ENCODE measurements at places on chromosomes 7 and 10.

DNA sequence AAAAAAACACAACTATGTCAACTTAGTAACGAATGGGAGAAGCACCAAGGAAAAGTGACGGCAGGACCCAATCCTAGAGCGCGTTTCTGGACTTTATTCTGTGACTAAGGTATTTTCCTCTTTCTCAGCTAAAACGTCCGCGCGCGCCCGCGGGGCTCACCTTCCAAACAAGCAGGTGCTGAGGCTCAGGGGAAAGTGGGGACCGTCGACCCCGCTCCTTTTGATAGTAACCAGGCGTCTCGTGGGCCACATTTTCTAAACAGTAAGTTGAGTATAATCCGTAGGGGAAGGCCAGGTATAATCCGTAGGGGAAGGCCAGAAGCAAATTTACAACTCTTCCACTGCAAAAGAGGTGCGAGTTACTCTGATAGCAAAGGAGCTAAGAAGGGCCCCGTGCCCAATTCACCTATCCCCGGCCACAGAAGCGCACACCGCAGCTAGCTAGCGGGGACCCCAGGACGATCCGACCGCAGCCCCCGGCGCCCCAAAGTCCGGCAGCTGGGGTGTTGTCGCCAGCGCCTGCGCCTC lies 743 bp downstream of the MKI67 start:
- no peak for DNase-seq

DNA sequence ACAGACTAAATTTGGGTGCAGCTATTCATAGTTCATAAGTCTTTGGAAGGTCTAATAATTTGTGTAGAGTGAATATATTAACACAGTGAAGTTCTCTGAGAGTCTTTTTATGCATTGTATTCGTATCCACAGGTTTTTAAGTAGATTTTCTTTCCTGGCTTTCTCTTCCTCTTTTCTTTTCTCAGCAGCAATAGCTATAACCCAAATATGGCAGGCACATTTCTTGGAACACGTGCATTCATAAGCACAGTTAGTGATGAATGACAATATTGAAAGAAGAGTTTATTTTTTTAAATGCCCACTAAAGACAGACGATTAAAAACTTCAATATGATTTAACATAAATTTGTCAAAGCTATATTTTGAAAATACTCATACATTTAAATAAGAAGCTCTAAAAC lies 220.5 kb upstream of the MBL2 start:
- DNase-seq, result no peak

DNA sequence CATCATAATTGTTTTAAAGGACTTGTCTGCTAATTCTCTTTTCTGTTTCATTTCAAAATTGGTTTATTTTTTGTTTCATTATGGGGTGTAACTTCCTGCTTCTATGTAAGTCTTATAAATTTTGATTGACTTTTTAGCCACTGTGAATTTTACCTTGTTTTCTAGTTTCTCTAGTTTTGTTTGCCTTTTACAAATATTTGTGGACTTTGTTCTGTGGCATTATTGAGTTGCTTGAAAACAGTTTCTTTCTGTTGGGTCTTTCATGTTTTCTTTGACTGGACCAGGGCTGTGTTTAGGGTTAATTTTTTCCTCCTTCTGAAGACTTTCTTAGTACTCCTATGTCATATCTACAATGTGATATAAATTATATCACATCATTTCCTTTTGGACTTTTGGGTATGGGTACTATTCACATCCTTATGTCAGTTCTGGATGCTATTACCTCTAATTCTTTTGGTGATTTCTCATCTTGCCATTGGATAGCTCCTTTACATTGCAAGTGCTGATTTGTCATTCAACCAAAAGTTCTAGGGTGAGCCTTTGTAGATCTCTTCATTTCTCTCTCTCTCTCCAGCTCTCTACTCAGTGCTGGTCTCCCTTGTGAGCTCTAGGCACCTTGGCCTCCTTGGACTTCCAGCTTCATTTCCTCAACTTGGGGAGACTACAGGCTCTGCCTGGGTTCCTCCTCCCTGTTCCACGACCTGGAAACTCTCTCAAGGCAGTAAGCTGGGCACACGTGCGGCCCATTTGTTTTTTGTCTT lies 36.9 kb downstream of the MLLT10 start:
- no peak for DNase-seq

DNA sequence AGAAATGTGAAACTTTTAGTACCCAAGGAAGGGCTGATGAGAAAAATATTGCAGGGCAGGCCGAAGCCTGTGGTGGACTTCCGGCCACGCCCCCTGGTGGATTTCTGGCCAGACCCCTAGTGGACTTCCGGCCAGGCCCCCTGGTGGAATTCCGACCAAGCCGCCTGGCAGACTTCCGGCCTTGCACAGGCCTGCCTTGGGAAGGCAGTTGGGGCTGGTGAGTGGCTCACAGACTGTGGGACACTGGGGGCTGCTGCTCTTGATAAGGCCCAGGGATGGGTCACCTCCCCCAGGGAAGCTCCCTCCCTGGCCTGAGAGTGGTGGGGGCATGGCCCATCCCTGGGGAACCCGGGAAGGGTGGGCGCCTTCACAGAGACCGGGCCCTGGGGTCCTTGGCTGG lies 116.4 kb upstream of the MKI67 start:
- DNase-seq, result no peak

- no peak for DNase-seq
Measured at GRCh38 chr7:55514546-55515265, 57.6 kb downstream of the VOPP1 start.

GRCh38 chr10:62501547-62501946 lies 127.4 kb downstream of the ZNF365 start:
- no peak for DNase-seq

DNA sequence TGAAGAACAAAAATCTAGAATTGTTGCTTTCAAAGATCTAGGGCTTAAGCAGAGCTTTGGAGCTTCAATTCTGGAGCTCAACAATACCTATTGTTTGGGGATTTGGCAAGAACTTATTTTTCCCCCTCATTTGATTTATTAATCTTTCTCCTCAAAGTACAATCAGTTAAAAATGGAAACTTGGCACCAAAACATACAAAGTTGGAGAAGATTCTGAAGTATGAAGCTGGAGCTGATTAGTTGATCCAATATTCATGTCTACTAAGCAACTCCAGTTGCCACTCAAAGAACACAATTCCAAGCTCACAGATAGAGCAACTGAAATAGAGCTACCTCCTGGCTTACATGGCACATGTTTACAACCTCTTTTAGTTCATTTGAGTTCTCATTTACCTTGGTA lies 3.8 kb downstream of the FAM13C start:
- no peak for DNase-seq

DNA sequence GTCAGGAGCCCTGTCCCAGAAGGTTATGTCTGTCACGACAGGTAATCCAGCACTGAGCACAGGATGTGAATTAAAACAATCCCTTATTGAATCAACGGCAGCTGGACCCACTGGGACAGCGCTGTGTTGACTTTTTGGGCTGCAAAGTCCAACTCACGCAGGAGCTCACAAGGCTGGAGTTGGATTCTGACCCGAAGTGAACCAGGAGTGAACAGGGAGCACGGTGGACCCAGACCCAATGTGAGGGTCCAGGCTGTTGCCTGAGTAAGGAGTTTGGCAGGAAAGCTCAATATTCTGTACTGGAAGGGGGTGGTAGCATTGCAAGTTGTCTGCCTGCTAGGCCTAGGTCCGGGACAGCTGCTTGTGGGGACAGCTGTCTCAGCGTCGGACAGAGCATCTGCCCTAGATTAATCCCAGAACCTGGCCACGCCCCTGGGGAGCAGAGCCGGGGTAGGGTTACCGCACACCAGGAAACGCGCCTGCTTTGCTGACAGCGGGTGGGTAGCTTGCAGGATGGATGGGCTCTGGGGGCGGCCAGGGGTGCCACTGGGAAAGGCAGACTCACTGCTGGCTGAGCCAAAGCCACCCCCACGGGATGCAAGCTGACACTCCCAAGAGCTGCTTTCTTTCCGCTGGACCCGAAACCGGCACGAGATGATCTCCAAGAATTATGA lies 24.0 kb downstream of the COL26A1 start:
- DNase-seq, result no peak

GRCh38 chr10:131577178-131577555 lies 265.6 kb upstream of the TCERG1L start:
- DNase-seq, result no peak

GRCh38 chr7:131109011-131109758 lies 218.5 kb upstream of the MKLN1 start:
- no peak for DNase-seq

GRCh38 chr10:78042752-78043104 lies 9.1 kb downstream of the RPS24 start:
- DNase-seq, result no peak

DNA sequence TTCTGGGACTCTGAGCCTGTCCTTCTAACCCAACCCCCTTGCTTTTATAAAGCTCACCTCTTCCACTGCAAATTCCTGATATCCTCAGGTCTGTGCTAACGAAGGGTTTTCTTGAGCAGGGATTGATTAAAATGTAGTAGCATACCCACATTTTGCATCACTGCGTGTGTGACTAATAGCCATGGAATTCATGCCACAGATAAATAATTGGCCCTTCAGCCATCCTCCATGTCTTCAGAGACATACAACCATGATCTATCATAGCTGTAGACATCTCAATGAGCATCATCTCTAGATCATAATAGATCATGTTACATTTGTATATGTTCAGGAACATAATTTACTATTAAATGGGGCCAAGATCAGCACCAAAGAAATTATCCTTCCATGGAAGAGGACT lies 990.3 kb downstream of the KCNMA1 start:
- no peak for DNase-seq

DNA sequence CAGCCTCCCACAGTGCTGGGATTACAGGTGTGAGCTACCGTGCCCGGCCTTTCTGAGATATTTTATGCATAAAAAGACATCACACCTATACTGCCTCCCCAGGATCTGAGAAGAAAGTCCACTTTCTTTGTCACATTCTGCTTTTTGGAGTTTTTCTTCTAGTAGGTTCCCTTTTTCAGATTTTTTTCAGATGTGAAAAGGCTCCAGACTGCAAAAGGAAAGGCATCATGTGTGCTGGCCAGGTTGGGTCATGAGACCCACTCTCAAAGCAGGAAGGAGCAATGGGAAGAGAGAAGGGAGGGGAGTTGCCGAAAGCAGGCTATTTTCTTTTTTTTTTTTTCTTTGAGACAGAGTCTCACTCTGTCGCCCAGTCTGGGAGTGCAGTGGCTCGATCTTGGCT lies 10.8 kb downstream of the BLVRA start:
- DNase-seq, result no peak

DNA sequence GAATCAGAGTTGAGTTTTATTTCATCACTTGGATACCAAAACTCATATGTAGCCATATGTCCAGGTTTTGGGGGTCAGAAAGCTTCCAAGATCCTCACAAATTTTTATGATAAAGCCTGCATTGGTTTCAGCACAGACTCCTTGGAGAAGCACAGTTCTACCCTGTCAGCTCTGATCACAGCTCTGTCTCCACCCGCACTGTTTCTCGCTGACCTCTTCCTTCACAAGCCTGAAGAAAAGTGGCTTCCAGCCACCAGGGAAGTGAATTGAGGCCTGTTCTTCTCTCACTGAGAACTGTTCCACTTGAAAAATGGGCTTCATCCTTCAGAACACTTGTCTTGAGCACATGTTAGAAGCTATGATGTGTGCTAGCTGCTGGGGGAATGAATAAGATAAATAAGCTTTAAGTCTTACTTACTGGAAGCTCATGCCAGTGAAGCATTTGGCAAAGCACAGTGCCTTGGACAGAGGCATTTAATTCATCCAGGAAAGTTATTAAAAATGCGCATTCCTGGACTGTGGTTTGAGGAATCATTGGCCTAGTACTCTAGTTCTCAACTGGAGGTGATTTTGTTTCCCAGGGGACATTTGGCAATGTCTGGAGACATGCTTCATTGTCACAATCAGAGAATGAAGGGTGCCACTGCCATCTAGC lies 133.6 kb downstream of the BMPER start:
- DNase-seq, result no peak

GRCh38 chr7:17194656-17195055 lies 103.8 kb upstream of the AHR start:
- no peak for DNase-seq

GRCh38 chr10:66877361-66877760 lies 48.5 kb upstream of the LRRTM3 start:
- no peak for DNase-seq

- no peak for DNase-seq
Measured at GRCh38 chr10:33271969-33272583, 62.4 kb downstream of the NRP1 start.

- no peak for DNase-seq
Measured at GRCh38 chr10:20712774-20713173, 184.3 kb downstream of the NEBL start.

GRCh38 chr7:128347647-128348097 lies 4.0 kb upstream of the RBM28 start:
- DNase-seq, result no peak

DNA sequence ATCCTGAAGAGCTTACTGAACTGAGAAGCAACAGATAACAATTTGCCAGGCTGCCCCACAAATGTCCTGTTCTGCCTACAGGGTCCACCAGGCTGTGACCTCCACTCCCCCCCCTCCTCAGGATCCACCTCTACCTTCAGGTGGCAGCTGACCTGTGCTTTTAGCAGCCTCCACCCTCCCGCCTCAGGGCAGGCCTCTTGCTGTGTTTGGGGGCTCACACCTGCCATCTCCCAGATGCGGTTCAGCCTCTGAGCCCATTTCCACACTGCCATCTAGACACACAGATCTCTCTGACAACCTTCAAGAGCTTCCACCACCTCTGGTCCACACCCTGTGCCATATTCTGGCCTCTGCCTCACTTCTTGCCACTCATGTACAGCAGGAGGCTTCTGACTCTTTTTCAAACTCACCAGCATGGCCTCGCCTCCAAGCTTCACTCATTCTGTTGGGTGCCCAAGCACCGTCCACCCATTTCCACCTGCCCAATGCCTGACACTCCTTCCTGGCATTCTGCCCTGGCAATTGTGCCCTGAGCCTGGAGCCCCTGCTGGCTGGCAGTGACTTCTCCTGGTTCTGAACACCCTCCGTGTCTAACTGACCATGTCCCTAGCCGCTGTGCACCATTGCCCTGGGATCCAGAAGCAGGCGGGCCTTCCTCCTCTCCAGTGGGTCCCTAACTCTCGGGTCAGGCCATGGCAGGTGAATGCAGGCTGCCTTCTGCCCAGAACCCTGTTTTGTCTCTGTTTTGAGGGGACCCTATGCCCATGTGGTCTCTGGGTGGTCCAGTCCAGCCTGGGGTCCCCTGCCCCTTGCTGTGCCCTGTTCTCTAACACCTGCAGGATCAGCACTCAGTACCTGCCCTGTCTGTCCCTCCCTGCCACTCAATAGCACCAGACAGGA lies 18.5 kb downstream of the TMEM72 start:
- no peak for DNase-seq

Data from stimulated activated CD8-positive, alpha-beta memory T cell treated with anti-CD3 and anti-CD28 coated beads, Interleukin-12 subunit alpha, Interleukin-12 subunit beta, amount 100 ng/mL, for 1 hour (primary cell).